ENCODE measurements at places on chromosomes 2 and 18.
A peak's percentile ranks its signal among the peaks of the same experiment; 100 is the strongest.

GRCh38 chr2:239818531-239819011, 206.6 kb downstream of the NDUFA10 start:
- no peak for DNase-seq

DNA sequence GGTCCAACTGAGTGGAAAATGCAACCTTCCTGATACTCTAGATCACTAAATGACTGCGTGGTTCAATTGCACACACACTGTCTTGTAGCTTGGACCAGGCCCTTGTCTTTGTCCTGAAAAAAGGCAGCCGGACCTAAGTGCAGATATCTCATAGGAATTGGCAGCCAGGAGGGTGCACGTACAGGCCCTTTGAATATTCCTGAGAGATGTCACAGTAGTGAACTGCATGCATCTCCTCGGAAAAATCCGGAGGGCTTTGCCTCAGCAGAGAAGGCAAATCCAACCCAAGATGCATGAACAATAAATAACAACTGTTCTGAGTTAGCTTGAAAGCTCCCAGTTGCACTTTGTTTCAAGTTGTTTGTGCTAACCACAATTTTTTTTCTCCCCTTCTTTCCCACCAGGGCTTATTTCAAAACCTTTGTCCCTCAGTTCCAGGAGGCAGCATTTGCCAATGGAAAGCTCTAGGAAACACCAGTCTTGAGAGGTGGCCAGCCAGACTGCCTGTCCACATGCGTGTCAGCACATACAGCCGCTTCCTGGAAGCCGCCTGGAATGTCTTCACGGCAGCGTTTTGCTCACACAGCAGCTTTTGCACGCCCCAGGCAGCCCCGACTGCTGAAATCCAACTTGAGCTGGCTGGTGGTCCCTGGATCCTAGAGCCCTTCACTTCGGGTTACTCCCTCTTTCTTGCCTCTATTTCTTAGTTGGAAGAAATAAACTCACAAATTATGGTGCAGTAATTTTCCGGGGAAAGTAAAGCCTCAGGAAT, 54.4 kb upstream of the FOSL2 start:
- no peak for DNase-seq

DNA sequence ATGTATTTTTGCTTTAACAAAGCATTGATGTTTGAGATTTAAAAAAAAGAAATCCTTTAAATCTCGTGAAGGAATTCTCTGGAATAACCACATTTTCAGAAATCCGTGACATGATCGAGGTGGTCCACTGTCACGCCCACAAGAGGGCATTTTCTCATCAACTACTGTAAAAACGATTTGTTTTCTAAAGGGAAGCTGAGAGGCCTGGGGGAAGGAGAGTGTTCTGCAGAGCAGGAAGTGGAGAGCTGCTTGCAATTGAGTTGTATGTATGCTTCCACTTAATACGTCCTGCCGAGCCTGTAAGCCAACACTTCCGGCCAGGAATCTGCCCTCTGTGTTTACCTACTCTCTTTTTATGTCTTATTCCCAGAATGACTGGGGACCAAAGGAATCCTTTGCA, 19.4 kb downstream of the KLHL29 start:
- DNase-seq, result no peak

DNA sequence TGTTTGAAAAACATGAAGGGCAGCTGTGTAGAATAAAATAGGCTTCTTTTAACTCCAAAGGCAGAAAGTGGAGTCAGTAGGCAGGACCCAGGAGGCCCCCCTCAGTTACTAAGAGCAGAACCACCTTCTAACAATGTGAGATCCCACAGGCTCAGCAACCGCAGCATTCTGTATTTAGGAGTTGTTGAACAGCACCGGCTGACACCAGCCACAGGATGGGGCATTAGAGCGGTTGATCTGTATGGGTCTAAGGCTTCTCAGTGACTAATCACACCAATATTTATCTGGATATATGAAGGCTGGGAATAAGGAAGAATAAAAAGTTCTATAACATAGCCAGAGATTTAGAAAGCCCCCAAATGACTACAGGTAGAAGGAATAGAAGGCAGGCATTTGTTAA, 51.7 kb downstream of the MYO5B start:
- no peak for DNase-seq

GRCh38 chr18:76463872-76464271, 31.2 kb downstream of the ZNF516 start:
- DNase-seq, result no peak

DNA sequence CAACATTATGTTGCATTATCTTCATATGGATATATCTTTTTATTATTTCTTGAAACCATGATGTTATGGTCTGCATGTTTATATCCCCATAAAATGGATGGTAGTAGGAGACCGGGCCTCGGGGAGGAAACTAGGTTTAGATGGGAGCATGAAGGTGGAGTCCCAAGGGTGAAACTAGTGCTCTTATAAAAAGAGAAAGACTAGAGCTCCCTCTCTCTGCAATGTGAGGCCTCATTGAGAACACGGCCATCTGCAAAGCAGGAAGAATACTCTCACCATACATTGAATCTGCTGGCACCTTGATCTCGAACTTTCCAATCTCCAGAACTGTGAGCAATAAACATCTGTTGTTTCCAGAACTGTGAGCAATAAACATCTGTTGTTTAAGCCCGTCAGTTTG, 64.0 kb downstream of the NXPH2 start:
- DNase-seq, result no peak

- no peak for DNase-seq
Measured at GRCh38 chr18:28854964-28855363, 678.0 kb upstream of the CDH2 start.

- no peak for DNase-seq
Measured at GRCh38 chr2:211923019-211923418, 615.6 kb downstream of the ERBB4 start.

DNA sequence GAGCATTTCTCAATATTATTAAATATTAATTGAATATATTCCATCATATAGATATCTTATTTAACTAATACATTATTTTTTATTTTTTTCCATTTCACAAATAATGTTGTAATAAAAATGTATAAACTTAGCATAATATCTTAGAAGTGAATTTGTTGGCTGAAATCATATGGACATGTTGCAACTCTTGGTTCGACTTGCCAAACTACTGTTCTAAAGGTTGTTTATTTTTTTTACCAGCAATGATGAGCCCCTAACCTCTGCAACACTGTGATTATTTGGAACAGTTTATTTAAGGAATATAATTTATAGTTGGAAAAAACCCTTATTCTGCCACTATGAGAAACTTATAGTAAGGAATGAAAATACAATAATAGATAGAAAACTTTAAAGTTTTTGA, 8.8 kb upstream of the NAB1 start:
- DNase-seq, result no peak

GRCh38 chr2:56202381-56203121, 18.8 kb downstream of the CCDC85A start:
- DNase-seq, result no peak

DNA sequence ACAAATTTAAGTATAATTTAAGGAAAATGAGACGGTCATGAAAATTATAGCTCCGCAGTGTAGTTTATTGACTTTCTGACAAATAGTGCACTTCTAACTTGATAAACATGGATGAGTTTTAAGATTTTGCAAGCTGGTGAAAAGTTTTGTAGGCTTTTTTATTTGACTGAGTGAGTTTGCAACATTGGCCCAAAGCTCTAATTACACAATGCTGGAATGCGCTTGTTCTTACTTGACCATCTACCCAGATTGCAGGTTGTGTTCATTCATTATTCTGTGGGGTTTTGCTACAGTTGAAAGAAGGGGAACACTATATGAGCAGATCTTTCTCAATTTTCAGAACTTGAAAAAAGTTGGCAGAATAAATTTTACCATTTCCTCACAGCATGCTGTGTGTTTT, 13.5 kb downstream of the SPOPL start:
- DNase-seq, result no peak

DNA sequence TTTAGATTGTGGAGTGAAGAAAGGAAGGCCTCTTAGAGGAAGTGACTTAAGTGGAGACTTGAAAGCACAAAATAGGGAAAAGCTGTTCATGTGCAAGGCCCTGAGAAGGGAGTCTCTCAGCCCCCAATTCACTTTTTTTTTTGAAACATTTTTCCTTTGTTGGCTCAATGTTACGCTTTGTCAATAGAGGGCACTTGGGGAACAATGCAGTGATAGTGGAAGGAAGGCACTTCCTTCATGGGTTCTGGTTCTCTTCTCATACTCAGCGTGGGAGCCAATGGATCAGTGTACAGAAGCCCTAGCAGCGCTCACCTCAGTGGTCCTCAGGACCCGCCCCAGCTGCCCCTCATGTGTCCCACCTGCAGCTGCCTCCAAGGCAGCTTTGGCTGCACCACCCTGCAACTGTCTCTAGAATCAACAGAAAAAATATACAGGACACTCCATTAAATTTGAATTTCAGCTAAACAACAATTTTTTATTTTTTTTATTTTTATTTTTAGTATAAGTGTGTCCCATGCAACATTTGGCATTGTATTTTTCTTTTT, 8.6 kb upstream of the C2orf42 start:
- DNase-seq, result no peak

GRCh38 chr18:53698907-53699306, 525.6 kb downstream of the MBD2 start:
- DNase-seq, result no peak

- DNase-seq, result no peak
Measured at GRCh38 chr2:150351922-150352321, 135.5 kb downstream of the RND3 start.

DNA sequence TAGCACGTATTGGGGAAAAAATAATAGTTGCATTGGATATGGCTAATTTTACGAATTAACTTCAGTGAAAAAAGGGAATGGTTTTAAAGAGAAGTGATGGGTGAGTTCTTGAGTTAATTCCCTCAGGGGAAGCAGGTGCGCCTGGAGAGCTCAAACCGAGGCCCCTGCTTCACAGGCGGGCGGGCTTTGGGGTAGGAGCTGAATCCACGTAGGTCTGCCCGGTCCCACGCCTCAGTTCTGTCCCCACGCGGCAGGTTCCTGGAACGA, 44.1 kb downstream of the GORASP2 start:
- no peak for DNase-seq

DNA sequence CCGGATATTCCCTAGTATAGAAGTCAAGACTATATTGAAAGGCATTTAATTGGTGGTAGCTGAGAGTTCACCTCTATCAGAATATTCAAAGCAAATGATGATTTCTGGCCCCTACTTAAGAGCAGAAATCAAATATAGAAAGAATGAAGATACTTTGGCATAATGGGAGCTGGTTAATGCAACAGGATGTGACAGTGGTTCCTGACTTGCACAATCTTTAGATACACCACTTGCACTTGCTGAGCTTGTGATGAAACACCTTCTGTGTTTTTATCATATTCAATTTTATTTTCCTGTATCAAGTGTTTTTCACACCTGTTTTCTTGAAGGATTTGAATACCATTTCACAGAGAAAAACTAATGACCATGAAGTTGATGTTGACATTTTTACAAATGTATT, 124.1 kb upstream of the CDH19 start:
- no peak for DNase-seq

- no peak for DNase-seq
Measured at GRCh38 chr2:140248623-140249022, 1468.4 kb upstream of the NXPH2 start.

DNA sequence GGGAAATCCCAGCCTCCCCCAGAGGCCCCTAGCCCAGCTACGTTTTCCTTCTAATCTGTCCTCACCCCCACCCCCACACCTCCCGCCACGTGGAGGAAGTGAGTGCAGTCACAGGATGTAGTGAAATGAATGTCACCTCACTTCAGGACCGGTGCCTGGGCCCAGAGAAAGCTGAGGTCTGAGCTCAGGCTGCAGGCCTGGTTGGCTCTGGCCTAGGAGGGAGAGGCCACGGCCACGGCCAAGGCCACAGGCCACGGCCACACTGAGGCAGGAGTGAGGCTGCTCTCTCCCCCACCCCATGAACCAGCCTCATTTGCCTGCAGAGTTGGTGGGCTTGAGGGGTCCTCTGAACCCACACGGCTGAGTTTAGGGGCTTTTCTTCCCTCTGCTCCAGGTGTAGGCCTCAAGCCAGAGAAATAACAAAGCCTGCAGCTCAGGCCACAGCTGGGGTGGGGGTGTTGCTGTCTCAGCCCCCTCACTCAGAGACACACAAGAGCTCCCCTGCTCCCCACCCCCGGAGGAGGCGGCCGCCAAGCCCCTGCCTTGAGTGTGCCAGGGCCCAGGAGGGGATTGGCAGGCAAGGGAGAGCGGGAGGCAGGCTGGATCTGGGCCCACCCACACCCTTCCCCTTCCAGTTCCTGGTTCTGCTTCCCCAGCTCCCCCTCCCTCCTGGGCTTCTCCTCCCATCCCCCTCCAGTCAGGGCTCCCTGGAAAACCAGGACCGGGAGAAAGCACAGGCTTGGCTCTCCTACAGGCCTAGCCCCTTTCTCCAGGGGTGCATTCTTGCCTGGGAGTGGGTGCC, 27.0 kb downstream of the DNMT3A start:
- peak; percentile 82 for DNase-seq

GRCh38 chr2:38744399-38744780, 6.8 kb downstream of the SRSF7 start:
- DNase-seq, result no peak

DNA sequence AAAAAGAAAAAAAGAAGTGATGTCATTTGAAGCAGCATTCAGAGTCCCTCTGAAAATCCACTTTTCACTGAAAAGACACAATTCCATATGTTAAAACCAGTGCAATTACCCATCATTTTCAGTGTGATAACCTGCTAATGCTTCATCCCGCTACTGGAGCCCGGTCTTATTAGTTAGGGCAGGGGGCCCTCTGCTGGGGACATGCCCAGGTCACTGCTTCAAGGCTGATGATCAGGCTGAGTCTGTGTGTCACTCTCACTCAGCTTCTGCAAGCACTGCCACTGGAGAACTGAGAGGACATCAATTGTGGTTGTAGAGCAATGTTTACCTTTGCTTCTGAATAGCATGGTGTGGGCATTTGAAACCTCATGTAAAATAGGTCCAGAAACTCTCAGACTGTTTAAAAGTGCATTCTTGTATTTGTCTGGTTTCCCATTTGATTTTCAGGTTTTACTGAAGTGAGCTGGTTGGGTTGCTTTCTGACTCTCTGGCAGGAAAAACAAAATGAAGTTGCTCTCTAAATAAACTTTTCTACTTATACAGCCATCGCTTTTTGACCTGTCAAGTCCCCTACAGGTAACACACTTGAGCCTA, 49.2 kb upstream of the NXPH2 start:
- DNase-seq, result peak; percentile 2

- no peak for DNase-seq
Measured at GRCh38 chr18:10015941-10016819, 102.4 kb downstream of the VAPA start.

- DNase-seq, result no peak
Measured at GRCh38 chr18:5596585-5596984, 52.8 kb upstream of the EPB41L3 start.

DNA sequence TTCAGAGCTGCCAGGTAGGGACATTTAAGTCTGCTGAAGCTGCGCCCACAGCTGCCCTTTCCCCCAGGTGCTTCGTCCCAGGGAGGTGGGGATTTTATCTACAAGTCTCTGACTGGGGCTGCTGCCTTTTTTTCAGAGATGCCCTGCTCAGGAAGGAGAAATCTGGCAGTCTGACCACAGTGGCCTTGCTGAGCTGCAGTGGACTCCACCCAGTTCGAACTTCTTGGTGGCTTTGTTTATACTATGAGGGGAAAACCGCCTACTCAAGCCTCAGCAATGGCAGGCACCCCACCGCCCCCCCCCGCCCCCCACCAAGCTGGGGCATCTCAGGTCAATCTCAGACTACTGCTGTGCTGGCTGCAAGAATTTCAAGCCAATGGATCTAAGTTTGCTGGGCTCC, 458.1 kb upstream of the RAB12 start:
- no peak for DNase-seq

GRCh38 chr2:231272991-231273390, 74.6 kb downstream of the ARMC9 start:
- no peak for DNase-seq

All from GM18507 (cell line).